ENCODE measurements at places on chromosomes 4 and X.

- DNase-seq = no peak
Observed at GRCh38 chr4:108906006-108906405, 143.2 kb upstream of the ETNPPL start.

DNA sequence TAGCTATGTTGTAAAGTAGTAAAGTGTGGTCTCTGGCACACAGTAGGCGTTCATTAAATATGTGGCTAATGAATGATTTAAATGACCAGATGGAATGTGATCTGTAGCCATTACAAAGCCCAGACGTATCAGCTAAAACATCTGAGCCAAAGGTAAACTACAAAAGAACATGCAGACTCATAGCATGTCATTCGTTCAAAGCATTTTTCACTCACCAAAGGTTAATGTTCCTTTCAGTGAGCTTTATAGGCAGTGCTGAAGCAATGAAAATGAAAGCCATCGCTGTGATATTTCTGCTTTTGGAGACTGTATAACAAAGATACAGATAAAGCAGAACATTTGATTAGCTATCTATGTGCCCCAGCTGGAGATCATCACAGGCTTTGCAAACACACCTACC, 50.5 kb downstream of the F9 start:
- DNase-seq = no peak

GRCh38 chr4:134885436-134885835, 683.8 kb upstream of the PABPC4L start:
- no peak for DNase-seq

- no peak for DNase-seq
Observed at GRCh38 chr4:101667348-101667747, 123.2 kb upstream of the BANK1 start.

DNA sequence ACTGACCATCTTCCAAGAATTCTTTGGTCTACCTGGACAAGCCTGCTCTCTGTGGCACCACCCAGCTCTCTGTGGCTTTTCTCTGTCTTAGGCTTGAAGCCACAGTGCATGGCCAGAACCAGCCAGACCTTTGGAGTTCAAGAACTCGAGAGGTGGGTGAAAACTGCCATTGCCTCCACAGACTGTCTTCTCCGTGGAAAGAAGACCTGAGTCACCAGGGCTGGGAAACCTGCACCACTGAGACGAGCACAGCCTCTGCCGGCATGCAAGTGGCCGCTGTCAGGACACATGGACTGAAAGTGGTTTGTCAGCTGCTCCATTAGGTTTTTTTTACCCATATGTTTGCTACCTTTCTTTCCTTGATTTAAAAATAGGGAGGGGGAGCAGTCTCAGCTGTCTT, 74.5 kb downstream of the MGST2 start:
- DNase-seq = no peak

- DNase-seq = no peak
Observed at GRCh38 chr4:136796953-136797352, 735.3 kb downstream of the PCDH18 start.

DNA sequence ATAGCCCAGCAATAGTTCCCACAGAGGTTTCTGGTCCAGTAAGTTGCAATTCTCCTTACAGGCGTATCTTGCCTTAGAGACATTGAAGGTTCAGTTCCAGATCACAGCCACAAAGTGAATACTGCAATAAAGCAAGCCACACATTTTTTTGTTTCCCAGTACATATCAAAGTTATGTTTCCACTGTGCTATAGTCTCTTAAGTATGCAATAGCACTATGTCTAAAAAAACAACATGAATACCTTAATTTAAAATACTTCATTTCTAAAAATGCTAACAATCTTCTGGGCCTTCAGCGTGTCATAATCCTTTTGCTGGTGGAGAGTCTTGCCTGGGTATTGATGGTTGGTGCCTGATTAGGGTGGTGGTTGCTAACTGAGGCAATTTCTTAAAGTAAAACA, 659.1 kb downstream of the GRID2 start:
- DNase-seq = no peak

GRCh38 chr4:9762823-9763475, 18.5 kb upstream of the DRD5 start:
- DNase-seq = peak; percentile 54

DNA sequence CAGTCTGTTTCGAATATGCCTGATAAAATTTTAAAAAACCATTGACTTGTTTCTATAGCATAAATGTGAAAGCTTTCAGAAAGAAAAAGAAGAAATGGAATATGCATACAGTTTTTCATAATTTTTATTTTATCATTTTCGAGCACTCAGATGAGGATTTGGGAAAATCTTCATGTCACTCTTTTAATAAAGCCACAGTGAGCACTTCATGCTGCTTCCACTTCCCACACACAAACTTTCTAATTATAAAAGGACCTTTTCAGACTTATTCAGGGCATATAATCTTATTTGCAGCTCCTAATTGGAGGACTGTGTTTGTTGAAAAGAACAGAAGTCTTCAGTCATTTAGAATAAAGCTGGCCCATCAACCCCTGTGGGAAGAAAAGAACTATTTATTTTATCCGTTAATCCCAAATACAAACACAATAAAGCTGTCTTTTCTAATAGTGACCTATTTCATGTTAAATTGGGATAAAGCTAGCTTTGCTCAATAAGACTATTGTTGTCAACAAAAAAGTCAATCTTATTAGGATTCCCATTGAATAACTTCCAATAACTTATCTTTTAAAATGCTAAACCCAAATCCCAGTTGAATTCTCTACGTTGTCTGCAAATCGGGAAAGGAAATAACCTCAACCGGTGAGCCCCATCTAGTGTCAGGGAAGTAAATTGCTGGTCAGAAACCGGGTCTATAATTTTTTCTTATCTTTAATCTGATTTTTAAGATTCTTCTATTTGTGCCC, 211.5 kb downstream of the PDGFRA start:
- DNase-seq = peak; percentile 13

DNA sequence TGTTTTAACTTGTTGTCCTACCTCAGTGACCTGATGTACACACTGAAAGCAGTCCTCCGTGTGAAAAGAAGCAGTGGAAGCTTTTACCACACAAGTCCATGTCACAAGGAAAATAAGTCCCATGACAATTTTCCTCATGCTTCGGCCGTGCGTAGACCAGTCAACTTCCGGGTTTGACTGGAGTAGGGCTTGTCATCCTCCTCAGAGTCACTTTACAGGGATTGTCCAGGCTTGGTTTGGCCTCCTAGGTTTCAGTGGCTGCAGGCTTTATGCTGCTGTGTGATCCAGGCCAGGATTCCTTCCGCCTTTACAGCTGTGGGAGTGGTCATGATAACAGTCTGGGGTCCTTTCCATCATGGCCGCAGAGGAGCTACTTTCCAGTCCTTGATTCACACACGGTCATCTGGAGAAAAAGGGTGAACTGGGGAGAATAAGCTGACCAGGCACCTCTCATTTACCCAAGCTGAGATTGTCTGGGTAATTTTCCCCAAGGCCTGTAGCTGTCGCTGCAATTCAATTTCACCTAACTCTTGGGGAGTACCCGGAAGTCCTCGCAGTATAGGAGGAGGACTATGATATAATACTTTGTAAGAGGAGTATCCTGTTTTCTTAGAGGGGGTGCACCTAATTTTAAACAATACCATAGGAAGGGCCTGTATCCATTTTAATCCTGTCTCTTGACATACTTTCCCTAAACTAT, 206.1 kb upstream of the KLF8 start:
- no peak for DNase-seq

DNA sequence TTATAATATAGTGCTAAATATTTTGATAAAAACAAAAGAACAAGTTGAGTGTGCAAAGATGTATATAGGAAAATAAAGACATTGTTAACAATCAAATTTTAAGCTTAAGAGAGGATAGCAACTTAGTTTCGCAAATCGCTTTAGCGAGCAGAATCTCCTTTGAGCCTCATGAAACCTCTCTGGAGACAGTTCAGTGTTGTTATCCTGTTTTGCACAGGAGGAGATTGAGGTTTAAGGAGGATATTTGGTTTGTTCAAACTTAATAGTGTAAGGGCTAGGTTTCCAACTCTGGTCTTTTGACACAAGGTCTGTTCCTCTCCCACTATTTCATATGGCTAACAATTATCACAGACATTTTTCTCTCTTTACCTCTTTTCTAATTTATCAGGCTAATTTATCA, 1848.5 kb upstream of the TENM3 start:
- no peak for DNase-seq

- peak; percentile 29 for DNase-seq
Observed at GRCh38 chr4:77074981-77075855, 571 bp downstream of the CCNI start.

DNA sequence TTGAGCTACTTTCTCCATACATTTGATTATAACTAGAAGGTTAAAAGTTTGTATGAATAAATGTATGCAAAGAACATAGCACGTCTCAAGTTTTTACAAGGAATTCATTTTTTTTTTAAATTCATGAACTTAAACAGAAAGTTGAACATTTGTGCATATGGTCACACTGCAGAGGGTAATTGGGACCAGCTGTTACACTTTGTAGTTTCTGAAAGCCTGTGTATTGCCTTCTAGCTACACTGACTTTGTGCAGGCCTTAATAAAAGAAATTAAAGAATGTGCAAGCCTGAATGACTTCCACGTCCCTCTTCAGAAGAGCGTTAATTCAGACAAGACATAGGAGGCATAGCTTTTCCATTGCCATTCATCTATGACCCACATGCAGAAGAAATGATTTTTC, 153.1 kb upstream of the PCDH18 start:
- no peak for DNase-seq

- DNase-seq = no peak
Observed at GRCh38 chr4:184096561-184097240, 121.0 kb downstream of the ENPP6 start.

GRCh38 chrX:127439676-127440075, 612.5 kb downstream of the ACTRT1 start:
- no peak for DNase-seq

- no peak for DNase-seq
Observed at GRCh38 chrX:152601848-152602616, 35.7 kb upstream of the GABRQ start.

DNA sequence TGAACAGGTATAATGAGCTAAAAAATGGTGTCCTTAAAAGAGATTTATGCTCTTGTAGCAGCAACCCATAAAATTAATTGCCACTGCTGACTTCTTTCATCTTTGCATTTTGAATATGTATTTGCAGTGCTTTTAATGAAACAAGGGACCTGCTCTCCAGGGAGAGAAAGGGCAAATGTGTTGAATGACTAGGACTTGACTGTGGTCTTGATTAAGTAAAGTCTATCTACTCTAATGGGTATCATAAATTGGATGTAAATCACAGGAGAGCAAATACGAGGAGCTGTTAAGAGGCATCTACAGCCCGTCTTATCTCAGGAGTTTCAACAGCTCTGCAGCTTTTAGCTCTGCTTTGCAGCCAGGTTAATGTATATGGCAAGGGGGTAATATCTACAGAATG, 216.4 kb downstream of the PALLD start:
- no peak for DNase-seq

- no peak for DNase-seq
Observed at GRCh38 chr4:141635736-141636081, 674 bp upstream of the IL15 start.

GRCh38 chr4:129515356-129515755, 419.4 kb downstream of the C4orf33 start:
- no peak for DNase-seq

Data from NCI-H2029 (cell line).